ENCODE measurements at places on chromosomes 5 and 9.

DNA sequence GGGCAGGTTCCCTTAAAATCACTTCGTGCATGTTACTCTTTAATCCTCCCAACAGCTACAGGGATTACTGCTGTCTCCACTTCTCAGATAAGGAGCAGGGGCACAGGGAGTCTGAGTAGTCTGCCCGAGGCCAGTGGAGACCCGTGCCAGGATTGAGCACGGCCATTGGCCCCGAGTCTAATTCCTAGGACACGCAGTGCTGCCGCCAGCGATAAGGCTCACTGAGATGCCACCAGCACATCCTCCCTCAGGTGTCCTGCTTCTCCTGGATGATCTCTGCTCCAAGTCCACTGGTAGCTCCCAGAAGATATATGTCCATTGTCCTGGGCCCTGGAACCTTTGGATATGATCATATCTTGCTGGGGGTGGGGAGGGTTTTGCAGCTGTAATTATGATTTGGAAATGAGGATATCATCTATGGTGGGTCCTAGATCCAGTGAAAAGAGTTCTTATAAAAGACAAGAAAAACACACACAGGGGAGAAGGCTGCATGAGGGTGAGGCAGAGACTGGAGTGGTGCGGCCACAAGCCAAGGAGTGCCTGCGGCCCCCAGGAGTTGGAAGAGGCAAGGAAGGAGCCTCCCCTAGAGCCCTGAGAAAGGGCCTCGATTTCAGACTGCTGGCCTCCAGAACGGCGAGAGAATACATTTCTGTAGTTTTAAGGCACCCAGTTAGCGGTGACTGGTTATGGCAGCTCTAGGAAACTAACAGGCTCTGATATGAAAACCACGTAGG is 19.4 kb upstream of the MED10 start:
- no peak for DNase-seq

DNA sequence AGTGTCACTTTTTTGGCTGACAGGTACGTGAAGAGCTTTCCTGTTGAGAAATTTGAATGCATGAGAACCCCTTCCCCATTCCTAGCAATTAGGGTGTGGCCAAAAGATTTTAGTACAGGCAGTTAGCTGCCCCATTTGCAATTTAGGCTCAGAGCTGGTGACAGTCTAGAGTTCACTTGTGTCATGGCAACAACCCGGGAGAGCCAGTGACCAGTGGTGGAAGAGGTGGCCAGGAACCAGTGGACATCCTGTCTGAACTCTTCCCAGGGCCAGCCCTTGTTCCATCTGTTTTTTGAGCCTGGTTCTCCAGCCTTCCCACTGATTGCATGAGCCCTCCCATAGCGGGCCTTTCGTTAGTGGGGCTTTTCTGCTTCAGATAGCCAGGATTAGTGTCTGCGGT is 2.5 kb upstream of the NEUROG1 start:
- no peak for DNase-seq

DNA sequence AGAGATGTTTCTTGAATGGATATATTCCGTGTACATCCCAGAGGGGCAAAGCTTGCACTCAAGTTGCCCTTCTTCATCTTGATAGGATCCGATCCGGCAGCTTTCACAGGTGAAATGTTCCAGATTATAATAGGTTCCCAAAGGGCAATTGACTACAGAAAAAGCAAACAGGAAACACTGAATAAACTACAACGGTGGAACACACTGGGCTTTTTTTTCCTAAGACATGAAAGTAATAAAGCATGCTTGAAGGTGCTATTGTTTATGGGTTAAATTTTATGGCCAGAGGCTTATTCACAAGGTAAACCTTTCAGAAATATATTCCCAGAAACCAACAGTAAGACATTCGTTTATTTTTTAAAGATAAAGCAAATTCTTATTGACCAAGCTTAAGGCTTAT is 110.6 kb downstream of the SVEP1 start:
- no peak for DNase-seq

DNA sequence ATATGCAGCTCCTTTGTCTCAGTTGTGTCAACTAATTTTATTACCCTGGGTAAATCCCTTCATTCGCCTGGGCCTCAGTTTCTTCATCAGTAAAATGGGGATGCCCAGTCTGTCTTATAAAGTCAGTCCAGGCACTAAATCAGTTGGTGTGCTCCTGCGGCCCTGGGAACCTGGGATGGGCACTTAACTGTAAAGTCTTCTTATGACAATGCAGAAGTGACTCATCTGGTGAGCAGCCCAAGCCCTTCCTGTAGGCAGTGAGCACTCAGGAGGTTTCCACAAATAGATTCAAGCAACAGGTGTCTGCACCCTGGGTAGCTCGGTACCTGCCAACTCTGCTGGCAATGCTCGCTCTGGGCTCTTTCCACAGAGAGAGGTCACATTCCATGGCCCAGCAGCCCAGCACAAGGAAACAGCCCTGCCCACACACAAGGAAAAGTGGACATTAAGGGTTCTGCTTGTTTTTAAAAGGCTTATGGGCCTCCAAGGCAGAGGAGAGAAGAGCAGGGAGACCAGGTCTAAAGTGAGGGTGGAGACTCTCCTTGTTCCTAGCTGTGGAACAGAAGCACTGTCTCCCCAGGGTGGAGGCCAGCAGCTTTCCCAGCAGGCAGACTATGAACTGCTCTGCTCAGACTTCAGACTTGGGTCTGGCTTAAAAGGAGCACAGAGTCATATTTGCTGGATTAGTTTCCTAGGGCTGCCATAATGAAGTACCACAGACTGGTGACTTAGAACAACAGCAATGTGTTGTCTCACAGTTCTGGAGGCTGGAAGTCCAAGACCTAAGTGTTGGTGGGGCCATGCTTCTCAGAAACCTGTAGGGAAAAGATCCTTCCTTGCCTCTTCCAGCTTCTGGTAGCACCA is 89.7 kb upstream of the ADRA1B start:
- no peak for DNase-seq

- DNase-seq, result no peak
These were observed 152.1 kb upstream of the SLC24A2 start for GRCh38 chr9:19940811-19941535.

- DNase-seq, result no peak
These were observed 117.4 kb downstream of the GPR21 start for GRCh38 chr9:123150708-123151503.

All from activated CD4-positive, alpha-beta T cell treated with anti-CD3 and anti-CD28 coated beads, Interleukin-2, amount 50 U/mL, for 1 hour (primary cell).